ENCODE measurements at places on chromosomes 4 and X. TPM values are rescaled to one million over a fixed set of nuclear protein-coding genes. Genes with fewer than 3 reads are reported as not detected.

SLC9A7 gene
- 24.3 TPM for total RNA-seq

HS6ST2 gene
- 14.0 TPM for total RNA-seq

ART3 gene
- total RNA-seq: not detected

IL2RG gene
- total RNA-seq: 0.36 TPM

ADRA2C gene
- 0.93 TPM for total RNA-seq

MAGEC3 gene
- total RNA-seq: not detected

DRD5 gene
- not detected for total RNA-seq

GLOD5 gene
- not detected for total RNA-seq

P2RY8 gene
- not detected for total RNA-seq

FAM47A gene
- not detected for total RNA-seq

UGT2B15 gene
- not detected for total RNA-seq

SPANXN2 gene
- not detected for total RNA-seq

PGAM4 gene
- total RNA-seq: not detected

Measured in nasal cavity respiratory epithelium epithelial cell of viscerocranial mucosa (primary cell).